HFF-Myc (cell line): ENCODE measurements at places on chromosomes 4 and X.

DNA sequence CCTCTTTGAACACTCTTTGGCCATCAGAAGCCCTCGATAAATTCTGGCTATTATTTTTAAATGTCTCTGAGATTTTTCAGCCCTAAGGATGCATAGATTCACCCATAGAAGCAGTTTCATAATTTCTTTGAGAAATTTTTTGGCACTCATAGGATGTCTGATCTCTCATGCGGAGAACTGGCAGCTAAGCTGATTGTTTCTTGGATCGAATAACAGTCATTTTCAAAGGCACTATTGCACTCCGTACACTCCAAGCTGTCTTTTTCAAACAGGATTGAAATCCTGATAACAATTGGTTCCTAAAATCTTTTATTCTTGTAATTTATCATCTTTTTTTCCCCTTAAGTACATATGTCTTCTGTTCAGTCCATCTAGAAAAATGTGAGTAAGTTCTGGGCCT, 411.9 kb downstream of the SPOCK3 start:
- DNase-seq: no peak

- no peak for DNase-seq
Observed at GRCh38 chr4:143380629-143381028, 44.0 kb downstream of the GAB1 start.

DNA sequence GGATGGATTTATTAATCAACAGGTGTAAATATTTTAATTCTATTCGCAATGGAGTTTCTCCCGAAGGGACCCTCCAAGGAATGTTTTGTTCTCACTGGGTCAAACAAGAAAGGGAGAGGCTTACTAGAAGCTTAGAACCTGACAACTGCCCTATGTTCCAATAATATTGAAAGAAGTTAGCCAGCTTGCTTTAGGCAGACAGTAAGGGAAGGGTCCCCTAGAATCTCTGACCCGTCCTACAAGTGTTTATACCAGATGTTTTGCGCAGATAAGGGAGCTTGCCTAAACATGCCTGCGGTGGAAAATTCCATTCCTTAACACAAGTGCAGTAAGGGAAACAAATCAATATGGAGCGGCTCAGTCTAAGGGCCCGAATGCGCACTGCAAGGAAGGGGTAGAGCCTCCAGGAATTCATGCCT, 17.7 kb downstream of the IL21 start:
- no peak for DNase-seq

DNA sequence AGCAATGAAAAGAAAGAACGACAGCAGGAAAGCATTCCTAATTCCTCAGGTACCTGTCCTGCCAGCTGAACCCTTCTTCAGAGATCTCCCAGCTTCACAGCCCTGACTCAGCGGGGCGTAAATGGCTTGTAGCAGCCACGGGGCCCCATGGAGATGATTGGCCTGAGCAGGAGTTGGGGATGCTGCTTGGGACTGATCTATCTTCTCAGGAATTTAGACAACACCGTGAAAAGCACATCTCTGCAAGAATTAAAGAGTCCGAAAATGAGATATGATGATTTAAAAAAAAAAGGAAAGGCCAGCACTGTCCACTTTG, 22.5 kb upstream of the SLC25A4 start:
- no peak for DNase-seq

DNA sequence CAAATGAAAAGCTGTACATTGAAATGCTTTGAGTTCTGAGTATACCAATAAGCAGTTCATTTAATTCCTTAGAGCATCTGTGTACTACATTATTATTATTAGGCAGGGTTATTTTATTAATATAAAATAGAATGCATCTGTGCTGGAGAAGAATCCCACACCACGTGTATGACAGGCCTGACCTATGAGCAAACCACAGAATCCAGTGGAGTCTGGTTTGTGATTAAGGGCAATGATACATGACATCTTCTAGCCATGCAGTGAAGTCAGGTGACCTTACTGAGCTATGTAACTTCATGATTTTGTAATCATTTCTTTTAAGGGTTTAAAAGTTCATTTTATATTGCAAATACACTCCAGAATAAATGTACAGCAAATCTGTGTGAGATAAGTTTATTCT, 1165.0 kb upstream of the TENM3 start:
- DNase-seq: no peak

DNA sequence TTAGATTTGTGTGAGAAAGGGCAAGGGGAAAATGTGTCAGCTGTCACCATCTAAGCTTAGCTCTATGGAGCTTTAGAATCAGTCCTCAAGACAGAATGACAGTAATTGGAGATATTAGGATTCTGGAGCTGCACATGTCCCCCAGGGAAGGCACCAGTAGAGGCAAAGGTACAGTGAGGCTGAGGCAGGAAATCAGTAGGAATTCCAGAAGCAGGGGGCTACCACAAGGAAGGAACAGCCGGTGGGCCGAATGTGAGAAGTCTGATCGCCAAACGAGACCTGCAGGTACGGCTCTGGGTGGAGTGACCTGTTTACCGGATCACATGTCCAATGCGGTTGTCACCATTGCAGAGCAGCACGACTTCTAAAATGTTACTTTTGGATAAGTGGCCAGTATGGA, 52.6 kb downstream of the RNF150 start:
- no peak for DNase-seq

DNA sequence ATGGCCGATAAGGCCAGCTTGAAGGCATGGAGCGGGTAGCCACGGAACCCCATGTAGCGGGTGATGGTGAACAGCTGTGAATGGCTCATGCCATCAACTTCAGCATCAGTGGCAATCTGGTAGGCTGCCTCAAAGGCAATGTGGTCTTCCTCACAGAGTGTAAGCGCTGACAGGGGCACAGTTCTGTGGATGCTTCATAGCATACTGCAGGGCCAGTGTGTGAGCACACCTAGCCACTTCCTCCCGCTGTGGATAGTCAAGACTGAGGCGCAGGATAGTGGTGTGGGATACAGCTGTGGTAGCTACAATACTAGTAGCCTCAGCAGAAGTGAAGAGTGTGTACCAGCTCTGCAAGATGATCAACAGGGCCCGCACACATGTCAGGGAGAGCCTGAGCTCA, 40.5 kb downstream of the C4orf33 start:
- DNase-seq: no peak
